ENCODE measurements at places on chromosomes 4 and X.

DNA sequence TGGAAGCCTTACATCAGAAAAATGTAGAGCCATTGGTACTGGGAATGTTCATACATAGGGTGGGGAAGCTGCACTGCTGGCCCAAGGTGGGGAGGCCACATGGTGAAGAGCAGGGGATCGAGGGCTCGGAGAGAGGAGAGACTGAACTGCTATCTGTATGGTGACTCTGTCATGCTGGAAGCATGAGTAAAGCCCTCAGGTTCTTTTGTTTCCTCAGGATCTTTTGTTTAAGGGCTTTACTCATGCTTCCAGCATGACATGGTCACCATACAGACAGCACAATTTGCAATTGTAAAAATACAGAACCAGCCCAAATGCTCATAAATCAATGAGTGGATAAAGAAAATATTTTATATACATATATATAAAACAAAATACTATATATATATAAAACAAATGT lies 78.4 kb downstream of the KLF8 start:
- DNase-seq, result no peak

DNA sequence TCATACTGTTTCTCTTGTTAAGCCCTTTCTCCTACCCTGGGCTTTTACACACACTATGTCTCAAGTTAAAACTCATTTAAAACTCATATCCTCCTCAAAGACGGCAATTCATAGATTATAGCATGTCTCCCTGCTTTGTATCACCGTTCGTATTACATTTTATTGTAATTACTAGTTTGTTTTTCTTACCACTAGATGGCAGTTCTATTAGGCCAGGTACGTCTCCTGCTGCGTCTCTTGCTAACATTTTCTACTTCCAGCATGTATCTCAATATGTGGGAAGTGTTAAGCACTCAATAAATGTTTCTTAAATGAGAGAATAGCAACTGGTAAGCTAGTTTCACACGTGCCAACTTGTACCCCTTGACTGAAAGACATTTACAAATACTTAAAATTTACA lies 450.3 kb upstream of the PCDH7 start:
- no peak for DNase-seq

DNA sequence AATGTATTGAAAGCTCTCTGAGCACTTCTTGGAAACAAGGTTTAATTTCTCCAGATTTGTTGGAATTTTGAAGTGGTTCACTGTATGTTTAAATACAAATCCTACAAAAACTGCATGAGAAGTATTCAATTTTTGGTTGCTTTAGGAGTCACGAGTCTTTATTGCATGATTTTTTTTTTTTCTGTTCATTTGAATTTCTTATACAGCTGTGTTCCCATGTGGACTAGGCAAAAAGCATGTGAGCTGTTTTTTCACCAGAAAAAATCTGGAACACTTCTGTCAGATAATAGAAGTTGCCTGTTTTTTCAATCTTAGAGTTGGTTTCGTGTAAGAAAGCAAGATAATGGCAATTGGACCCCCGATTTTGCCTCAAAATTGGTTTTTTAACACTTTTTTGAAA lies 66.4 kb downstream of the SLC9A6 start:
- DNase-seq, result no peak

DNA sequence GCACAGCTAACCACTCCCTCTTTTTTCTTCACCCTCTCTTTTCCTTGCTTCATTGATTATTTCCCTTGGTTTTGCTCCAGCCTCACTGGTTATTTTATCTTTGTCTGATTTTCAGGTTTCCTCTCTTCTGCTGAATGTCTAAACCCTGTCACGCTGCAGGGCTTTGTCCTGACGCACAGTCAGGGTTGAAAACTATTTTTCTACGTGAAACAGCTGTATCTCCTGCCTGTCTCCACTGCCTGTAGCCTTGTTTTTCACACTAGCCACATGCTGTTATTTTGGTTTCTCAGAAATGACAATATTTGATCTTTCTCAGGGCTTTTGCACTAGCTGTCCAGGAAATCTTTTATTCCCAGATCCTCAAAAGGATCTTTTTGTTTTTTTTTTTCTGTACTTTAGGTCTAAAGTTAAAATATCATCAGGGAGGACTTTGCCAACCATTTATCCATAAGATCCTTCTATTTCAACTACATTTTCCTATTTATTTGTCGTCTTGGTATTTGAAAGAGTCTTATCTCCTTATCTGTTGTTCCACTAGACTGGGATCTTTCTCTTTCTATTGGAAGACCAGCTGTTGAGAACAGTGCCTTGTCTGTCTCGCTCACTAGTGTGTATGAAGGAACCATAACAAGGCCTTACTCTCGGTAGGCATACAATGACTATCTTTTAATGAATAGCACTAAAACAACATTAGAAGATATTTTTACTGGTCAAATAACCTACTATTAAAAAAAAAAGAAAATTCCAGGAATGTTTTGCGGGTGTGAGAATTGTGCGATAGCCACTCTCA lies 164.3 kb downstream of the PDHA2 start:
- DNase-seq, result no peak

GRCh38 chr4:128831531-128832242 lies 22.2 kb downstream of the JADE1 start:
- DNase-seq, result no peak

- no peak for DNase-seq
These were observed 48.6 kb upstream of the IGFBP7 start for GRCh38 chr4:57158762-57159161.

DNA sequence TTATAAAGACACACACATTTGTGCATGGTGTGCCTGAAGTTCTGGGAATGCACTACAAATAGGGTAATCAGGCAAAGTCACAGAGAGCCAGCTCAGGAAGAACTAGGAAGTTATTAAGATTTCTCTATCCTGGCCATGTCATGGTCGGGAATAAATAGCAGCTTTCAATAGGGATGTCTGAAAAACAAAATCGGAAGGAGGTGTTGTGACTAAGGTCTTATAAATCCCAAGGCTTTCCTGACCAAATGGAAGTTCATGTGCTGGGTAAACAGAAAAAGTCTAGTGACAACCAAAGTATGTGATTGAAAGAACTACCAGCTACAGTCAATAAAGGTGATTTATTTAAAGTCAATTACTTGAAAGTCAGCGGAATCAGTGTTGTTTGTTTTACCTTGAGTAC lies 262.5 kb upstream of the HS3ST1 start:
- no peak for DNase-seq

DNA sequence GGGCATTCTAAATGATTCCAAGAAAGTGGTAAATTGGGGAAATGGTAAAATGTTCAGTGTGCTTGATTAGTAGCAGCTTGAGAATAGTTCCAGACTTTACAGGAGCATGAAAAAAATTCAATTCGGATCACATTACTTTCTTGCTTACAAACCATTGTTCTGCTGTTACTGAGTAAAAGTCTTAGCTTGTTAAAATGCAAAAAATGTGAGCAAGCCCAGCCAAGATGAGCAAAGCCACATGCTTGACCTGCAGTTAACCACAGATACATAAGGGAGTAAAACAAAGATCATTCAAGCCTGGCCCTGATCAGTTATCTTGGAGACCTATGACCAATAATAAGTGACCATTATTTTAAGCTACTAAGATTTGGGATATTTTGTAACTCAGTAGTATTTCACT lies 562.9 kb upstream of the MAGEB2 start:
- no peak for DNase-seq

DNA sequence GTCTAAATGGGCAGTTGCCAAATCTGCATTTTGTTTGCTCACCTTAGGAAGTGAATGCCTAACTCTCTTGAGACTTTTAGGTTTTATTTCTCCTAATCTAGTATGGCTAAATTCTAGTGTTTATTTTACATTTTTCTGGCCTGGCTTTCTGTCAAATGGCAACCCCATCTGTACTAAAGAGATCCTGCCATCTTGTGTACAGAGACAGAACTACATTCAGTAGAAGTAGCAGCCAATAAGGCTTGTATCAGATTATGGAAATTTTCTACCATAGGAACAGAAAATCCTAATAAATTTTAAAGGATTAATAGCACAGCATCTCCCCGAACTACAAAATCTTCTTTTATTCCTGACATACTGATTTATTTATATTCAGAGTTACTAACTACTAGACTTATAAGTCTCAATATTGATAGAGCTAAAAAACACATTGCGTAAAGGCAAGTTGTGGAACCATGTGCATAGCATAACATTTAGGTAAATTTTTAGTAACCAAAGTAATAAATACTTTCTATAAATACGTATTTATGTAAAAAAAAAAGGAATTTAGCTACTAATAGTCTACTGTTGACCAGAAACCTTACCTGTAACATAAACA lies 45.5 kb downstream of the TMEM144 start:
- DNase-seq, result peak; percentile 9

DNA sequence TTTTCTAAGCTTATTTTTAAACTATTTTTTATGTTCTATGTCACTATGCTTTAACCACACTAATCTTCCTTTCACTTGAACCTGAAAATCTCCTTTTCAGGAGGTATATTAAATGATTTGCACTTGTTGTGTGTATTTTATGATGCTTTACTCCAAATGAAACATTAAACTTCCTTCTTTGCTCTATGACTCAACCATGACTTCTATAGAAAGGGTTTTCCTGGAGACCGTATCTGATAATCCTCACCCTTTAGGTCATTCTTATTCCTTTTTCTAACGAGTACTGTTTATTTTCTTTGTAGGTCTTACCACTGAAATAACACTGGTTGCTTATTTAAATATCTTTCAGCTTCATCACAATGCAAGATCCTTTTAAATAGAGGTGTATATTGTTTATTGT lies 1163.2 kb downstream of the PCDH18 start:
- DNase-seq, result no peak

GRCh38 chr4:9964879-9965278 lies 56.4 kb downstream of the SLC2A9 start:
- DNase-seq, result no peak

DNA sequence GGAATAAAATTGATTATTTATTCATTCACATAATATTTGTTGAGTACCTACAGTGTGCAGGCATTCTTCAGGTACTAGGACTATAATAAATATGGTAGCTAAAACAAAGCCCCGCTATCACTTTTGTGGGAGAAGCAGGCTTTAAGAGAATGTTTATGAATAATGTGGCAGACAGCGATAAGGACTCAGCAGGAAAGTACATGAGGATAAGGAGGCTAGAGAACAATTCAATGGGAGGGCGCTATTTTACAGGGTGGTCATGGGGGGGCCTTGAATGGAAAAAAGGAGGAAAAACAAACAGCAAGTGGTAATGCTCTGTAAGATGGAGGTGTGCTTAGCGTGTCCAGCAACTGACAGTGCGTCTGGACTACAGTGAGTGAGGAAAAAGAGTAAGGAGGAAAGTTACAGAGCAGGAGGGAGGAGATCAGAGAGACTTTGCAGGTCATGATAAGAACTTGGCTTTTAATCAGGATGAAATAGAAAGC lies 264.2 kb upstream of the ETNPPL start:
- no peak for DNase-seq

DNA sequence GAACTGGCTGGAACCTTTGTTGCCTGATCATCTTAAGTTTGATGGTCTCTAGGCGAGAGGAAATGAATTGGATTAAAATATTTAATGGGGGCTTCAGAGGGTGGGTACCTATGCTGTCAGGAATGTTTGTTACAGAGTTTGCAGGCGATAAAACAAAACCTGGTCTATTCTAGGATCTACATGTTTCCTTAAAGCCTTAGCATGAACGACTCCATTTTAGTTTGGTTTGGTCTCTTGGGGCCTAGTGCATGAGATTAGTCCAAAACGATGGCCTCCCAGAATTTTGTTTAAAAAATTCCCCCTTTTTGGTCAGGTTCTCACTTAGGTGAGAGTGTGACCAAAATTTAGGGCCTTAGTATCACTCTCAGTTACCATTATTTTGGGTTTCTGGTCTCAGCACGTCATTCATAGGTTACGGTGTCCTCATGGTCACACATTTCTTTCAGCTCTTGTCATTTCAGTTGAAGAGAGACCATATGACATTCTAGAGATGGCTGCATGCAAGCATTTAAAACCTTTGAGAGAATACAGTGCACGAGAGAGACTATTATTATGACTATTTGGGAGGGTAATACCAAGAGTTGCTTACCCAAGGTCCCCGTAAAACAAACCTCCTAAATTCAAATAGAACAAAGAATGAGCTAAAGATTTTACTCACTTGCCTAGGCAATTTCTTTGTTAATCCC lies 13.8 kb downstream of the MOB1B start:
- DNase-seq, result no peak

DNA sequence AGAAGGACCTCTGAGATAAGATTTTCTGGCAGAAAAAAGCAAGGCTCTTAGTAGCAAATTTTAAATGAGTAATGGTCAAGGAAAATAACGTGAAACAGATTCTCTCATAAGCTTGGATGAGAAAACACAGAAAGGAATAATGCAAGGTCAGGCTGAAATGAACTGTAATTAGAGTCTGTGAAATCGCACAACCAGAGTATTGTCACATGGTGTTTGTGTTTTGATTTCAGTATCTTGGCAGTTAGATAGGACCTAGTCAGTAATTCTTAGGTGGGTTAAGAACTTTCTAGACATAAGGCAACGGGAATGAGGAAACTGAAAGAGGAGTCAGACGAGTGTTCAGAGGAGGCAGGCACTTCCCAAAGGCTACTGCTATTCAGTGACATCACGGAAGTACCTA lies 34.6 kb downstream of the LIMCH1 start:
- DNase-seq, result no peak

DNA sequence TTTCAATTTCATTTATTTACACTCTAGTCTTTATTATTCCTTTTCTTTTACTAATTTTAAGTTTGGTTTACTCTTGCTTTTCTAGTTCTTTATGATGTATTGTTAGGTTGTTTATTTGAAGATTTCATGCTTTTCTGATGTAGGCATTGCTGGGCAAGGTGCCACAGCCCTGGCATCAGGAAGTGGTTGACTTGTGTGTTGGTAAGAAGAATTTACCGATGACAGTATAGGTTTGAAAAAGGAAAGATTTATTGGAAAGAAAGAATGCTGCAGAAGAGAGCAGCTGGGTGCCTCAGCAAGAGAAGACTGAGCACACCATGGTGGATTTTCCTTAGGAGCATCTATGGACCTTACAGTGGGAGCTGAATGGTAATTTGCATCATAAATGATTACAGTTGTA lies 153.2 kb downstream of the KLF8 start:
- DNase-seq, result no peak

GRCh38 chr4:7839856-7840255 lies 99.8 kb downstream of the AFAP1 start:
- DNase-seq, result no peak

- DNase-seq, result no peak
These were observed 148.1 kb downstream of the TSPAN5 start for GRCh38 chr4:98510340-98510739.

- DNase-seq, result no peak
These were observed 73.6 kb downstream of the MED28 start for GRCh38 chr4:17688011-17688441.

DNA sequence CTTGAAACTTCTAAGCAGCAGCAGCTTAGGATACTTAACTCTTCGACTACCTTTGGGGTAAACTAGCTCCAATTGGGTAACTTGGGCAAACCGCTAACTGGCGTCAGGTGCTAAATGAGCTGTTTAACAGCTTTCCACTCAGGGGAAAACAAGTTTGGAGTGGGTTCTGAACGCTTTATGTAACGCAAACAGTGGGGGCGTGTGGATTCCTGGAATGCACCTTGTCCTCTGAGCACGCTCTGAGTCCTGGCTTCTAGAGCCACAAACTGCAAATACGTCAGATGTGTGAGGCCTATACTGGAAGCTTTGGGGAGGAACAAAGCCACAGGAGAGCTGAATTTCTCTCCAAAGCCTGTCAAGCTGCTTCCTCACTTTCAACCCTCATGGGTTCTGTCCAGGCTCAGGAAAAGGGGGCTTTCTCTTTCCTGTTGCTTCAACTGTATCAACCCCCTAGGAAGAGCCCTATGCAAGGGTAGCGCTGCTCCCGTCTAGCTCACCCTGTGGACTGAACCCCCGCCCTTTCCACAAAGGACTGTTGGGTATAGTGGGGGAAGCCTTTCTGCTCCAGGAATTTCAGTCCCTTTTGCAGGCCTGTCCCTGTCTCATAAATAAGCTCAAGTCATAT lies 4.5 kb upstream of the WDR1 start:
- DNase-seq, result no peak
